ENCODE measurements at places on chromosomes 2 and 18. TPM values are rescaled to one million over a fixed set of nuclear protein-coding genes. Genes with fewer than 3 reads are reported as not detected.

IL36G gene
- not detected for total RNA-seq

COL3A1 gene
- not detected for total RNA-seq

MEIS1 gene
- total RNA-seq, result 1.1 TPM

SLC16A14 gene
- total RNA-seq, result 0.33 TPM

SCYGR4 gene
- total RNA-seq, result not detected

ZNF519 gene
- 10.4 TPM for total RNA-seq

MC5R gene
- not detected for total RNA-seq

RAB1A gene
- total RNA-seq, result 42.6 TPM

CFC1 gene
- total RNA-seq, result not detected

MALL gene
- not detected for total RNA-seq

LYPD1 gene
- total RNA-seq, result not detected

FSHR gene
- total RNA-seq, result not detected

CD28 gene
- total RNA-seq, result 151 TPM

SPEG gene
- total RNA-seq, result 18.9 TPM

MC2R gene
- not detected for total RNA-seq

PPP1R1C gene
- total RNA-seq, result not detected

SLC4A5 gene
- 19.3 TPM for total RNA-seq

TRABD2A gene
- 77.3 TPM for total RNA-seq

PROKR1 gene
- total RNA-seq, result not detected

DAPL1 gene
- not detected for total RNA-seq

RFX8 gene
- 0.75 TPM for total RNA-seq

ICA1L gene
- total RNA-seq, result 2.0 TPM

SALL3 gene
- total RNA-seq, result 0.03 TPM

FABP1 gene
- total RNA-seq, result 0.49 TPM

ATP5MC3 gene
- 91.3 TPM for total RNA-seq

ST6GAL2 gene
- 0.10 TPM for total RNA-seq

HMSD gene
- not detected for total RNA-seq

TEX44 gene
- not detected for total RNA-seq

POLR1B gene
- total RNA-seq, result 35.9 TPM

POTEI gene
- total RNA-seq, result not detected

KCNIP3 gene
- total RNA-seq, result not detected

NTSR2 gene
- total RNA-seq, result not detected

ERLEC1 gene
- total RNA-seq, result 28.3 TPM

VWA3B gene
- not detected for total RNA-seq

LINC00305 gene
- not detected for total RNA-seq

MYO1B gene
- 0.73 TPM for total RNA-seq

LYPD6B gene
- total RNA-seq, result not detected

PSTPIP2 gene
- total RNA-seq, result 16.0 TPM
